ENCODE measurements at places on chromosomes 5 and 9.

DNA sequence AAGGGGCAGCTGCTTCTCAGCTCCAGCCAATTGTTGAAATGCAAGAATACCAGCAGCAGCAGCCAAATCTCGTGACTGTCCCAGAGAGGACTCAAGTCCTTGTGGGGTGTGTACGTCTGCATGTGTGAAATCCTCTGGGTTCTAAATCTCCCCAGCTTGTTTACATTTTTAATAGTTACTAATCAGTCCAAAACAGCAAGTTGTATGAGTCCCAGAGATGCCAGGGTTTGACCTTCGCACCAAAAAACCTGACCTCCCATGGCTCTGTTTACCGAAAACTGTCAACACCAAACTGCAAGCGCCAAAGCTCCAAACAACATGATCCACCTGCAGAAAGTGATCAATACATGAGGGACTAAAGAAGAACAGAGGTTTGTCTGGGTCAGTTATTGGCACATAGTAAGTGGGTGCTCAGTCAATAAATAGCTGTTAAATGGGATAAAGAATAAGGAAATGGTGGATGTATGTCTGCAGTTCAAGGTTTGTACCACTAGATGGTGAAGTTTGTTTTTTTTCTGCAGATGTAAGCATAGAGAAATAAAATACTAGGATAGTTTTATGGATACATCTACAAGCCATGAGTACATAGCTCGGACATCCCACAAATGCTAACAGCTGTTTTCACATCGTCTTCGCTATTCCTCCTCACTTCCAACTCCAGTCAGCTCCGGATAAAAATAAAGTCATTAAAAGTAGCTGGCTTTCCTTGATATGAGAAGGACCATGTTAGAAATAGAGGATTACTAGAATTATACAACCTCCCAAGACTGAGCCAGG, 85.3 kb upstream of the ADRB2 start:
- DNase-seq, result peak; percentile 78

DNA sequence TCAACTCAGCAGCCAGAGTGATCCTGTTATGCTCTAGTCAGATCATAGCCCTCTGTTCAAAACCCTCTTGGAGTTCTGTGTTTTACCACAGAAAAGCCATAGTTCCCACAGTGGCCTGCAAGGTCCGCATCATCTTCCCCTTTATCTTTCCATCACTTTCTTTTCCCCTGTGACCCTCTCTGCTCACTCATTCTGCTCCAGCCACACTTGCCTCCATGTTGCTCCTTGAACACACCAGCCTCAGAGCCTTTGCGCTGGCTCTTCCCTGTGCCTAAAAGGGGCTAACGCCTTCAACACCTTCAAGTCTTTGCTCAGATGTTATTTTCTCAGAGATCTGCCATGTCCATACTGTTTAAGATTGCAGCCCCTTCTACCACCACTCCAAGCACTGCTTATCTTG, 26.3 kb downstream of the CSF2 start:
- DNase-seq, result no peak

GRCh38 chr9:116452634-116453033, 234.5 kb upstream of the TRIM32 start:
- DNase-seq, result peak; percentile 7

DNA sequence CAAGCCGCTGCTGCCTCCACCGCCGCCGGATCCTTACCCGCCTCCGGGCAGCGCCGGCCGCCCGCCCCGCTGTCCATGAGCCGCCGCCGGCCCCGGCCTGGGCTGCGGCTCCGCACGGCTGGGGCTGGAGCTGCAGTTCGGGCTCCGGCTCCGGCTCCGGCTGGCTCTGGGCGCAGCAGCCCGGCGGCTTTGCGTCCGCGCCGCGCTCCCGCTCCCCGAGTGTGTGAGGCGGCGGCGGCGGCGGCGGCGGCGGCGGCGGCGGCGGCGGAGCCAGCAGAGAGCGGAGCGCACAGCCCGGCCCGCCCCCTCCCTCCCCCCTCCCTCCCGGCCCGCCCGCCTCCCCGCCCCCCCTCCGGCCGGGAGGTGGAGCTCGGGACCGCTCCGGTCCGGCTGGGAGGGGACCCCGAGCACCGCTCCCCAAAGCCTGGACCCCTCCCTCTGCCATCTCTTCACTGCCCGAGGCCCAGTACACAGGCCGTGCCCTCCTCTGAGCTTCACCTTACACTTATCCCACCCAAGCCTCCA, at the start of gene PCDH1:
PCDH1 (minus strand) TSS at position 225 of the 525 bp plus-strand sequence; CDS start at position 77, 148 bp downstream.
- peak; percentile 43 for DNase-seq

DNA sequence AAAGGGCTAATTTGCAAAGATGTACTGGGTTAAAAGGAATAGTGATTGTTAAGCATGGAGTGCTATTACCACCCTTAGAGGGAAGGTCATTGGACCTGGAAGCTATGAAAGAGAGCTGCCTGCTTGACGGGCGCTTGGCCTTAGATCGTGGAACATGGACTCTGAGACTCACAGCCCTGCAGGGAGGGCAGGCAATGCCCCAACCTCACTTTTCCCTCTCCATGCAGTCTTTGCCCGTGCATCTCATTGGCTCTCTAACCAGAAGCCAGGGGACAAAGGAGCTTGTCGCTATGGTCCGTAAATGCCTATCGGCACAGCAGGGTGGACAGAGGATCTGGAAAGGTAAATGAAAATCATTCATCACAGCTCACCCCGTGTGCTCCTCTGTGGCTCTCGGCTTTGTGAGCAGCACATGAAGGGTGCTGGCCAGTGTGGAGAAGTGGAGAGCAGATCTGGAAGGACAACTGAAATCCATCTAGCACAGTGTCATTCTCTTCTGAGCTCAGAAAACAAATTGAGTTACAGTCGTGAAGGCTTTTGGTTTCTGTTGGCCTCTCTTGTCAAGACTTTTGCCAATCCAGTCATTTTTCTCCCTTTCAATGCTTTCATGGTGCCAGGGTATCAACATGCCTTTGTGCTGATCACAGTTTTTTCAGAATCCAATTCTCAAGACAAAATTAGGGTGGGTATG, 186.2 kb downstream of the SNX18 start:
- no peak for DNase-seq

DNA sequence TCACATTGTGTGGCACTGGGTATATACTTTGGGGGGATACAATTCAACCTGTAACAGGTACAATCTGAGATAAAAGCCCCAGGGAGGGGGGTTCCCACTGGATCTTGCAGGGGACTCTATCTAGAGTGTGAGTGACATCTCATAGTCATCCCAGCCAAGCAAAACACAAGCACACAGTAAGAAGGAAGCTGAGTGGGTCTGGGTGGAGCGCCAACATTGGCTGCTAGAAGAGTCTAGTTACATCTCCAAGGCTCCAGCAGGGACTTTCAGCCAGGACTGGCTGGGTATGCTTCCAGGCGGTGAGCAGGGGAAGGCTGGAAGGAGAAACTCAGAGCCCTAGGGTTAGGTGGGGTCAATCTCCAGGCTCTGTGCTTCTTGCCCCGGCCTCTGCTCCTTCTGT, 53.0 kb downstream of the IL31RA start:
- peak; percentile 48 for DNase-seq

- no peak for DNase-seq
These were observed 3.5 kb upstream of the EXOSC2 start for GRCh38 chr9:130689937-130690700.

- DNase-seq, result no peak
These were observed 82.7 kb downstream of the HACD4 start for GRCh38 chr9:20948703-20949102.

- DNase-seq, result no peak
These were observed 11.5 kb downstream of the ANXA1 start for GRCh38 chr9:73162987-73163768.

DNA sequence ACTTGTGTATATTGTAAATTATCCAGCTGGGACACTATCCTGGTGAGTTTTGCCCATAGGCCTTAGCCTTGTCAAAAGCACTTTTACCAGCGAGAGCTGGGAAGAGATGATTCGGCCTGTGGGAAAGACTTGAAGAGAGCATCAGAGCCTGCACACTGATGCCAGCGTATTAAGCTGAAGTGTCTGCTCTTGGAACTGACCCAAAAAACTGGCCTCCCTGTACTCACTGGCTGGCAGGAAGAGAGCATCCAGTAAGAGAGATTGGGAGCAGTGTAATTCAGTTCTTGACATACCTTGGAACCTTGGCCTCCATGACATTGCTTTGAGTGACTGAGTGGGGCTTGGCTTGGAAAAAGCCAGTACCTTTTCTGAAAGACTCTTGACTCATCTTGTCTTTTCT, 73.7 kb downstream of the ZNF462 start:
- no peak for DNase-seq

- DNase-seq, result no peak
These were observed 84.0 kb downstream of the STK10 start for GRCh38 chr5:172104021-172104420.

- peak; percentile 58 for DNase-seq
These were observed 26.1 kb downstream of the IDNK start for GRCh38 chr9:83649080-83649479.

Data from suppressor macrophage treated with lipopolysaccharide for 1 hour (primary cell).